Uterus (tissue), 4 donors: ENCODE measurements at places on chromosomes 3 and 15. TPM values are rescaled to one million over a fixed set of nuclear protein-coding genes. Genes with fewer than 3 reads are reported as not detected.

- no peak for DNase-seq
These were observed 27.1 kb downstream of the IL20RB start for GRCh38 chr3:136984837-136985236.

GRCh38 chr3:18527691-18528090 lies 102.6 kb upstream of the SATB1 start:
- DNase-seq: no peak

- no peak for DNase-seq
These were observed 99.8 kb downstream of the SEMA5B start for GRCh38 chr3:122927726-122928125.

- no peak for DNase-seq
These were observed 18.4 kb downstream of the ZNF860 start for GRCh38 chr3:31999907-32000439.

DNA sequence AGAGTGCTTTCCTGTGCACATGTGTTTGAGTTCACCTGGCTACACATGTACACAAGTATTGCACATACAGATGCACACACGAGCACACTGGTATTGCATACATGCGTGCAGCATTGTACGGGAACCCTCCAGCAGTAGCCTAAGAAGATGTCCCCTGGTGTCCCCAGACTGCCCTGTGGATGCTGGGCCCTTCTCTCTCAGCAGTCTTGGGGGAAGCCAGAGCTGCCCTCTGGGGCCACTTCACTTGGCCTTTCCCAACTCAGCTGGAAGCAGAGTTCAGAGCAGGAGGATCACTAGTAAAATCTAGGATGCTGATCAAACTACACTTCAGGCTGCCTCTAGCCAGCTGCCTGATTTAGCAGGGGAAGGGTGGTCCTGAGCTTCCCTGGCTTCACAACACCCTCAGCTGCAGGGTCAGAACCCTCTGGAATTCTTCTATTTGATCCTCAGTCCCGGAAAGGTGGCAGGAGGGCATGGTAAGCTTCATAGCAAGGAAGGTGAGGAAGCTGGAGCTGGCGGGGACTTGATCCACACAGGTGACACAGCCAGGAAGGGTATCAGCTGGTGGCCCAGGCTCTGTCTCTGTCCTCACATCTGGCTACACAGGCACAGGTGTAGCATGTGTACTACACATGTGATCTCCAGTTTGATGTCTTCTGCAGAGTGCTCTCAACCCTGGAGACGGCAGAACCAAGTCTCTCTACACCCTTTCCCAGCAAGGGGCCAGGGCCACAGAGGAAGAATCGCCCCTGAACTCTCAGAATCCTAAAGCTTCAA lies 36.5 kb downstream of the KLF15 start:
- no peak for DNase-seq

DNA sequence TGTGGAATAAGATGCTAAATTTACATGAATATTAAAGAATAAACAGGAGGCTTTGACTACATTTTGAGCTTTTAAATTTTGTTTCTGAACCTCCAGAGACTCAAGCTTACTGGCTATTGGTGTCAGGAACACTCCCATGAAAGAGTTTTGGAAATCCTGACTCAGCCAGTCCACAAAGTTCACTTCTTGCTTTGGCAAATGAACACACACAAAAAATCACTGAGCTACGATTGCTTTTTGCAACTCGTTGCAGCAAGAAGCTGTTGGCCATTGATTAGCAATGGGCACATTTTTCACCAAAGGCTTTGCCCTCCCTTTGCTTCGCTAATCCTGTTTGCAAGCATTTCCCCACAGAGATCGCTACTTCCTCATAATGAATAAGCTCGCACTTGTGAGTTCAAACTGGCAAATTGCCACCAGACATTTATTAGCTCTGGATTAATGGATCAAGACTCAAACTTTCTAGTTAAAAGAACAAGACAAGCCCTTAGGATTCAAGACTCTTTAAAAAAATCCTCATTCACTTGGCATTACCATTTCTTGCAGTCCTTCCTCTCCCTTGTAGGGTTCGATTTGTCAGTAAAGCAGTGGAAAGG lies 343.2 kb upstream of the ONECUT1 start:
- DNase-seq: no peak

GRCh38 chr3:72113564-72113963 lies 328.6 kb upstream of the PROK2 start:
- peak; percentile 45 for DNase-seq

DNA sequence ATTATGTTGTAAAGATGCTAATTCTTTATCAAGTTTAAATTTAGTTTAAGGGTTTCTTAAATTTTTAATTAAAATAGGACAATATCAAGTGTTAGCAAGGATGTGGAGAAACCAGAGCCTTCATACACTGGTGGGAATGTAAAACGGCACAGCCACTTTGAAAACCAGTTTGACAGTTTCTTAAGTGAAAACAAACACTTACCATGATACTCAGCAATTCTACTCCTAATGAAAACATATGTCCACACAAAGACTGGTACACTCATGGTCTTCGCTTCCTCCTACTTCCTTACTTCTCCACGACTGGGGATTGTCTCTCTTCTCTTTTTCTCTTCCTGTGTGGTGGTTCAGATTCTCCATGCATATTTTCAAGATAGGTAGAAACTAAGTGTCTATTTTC lies 9.2 kb downstream of the SKIC8 start:
- DNase-seq: no peak

DNA sequence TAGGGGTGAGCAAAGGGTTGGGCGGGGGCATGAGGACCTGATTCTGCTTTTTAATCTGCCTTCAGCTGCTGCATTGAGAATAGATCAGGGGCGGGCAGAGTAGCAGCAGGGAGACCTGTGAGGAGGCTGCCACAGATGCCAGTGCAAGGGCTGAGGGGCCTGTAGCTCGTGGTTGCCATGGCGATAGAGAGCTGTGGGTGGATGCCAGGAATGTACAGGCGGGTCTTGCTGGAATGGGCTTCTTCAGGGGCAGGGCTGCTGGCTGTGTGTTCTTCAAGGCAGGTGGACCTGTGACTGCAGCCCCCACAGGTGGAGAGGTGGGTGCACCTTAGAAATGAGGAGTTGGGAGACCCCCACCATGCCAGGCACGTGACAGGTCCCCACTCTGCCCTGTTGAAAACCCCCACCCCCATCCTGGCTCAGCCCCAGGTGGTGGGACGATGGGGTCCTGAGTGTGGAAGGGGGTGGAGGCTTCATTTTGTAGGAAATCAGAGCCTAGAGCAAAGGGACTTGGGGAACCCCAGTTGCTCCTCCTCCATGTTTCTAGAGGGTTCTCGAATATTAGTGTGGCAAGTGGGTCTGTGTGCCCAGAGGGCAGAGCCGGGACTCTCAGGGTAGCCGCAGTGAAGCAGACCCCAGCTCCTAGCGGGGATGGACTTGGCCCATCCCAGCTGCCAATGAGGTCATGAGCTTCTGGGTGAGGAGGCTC lies 38.3 kb downstream of the SLC6A6 start:
- no peak for DNase-seq

- DNase-seq: no peak
These were observed 217.9 kb upstream of the MME start for GRCh38 chr3:154862265-154862664.

DNA sequence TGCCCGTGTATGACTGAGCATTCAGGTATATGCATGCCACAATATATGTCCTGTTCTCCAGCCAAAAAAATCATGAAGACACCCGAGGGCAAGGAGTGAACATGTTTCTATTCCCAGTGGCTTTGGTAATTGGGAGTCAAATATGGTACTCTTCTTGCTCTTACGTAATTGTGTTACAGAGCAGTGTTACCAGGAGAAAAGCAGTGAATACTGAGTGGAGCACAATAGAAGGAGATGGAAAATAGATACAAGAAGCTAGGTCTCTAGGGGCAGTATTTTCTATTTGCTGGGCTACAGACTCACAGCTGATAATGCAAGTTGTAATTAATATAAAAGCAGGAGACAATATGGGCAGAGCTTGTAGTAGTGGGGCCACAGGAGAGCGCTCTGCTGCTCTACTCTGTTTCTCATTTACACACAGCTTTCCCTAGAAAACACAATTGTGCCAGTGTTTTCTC lies 13.2 kb downstream of the MEIS2 start:
- no peak for DNase-seq

GRCh38 chr3:112407214-112407887 lies 74.4 kb downstream of the CD200 start:
- DNase-seq: no peak

GRCh38 chr3:153311541-153311940 lies 149.5 kb downstream of the RAP2B start:
- DNase-seq: no peak

GRCh38 chr15:85587707-85588411 lies 206.9 kb downstream of the KLHL25 start:
- no peak for DNase-seq

Gene ISLR2
- total RNA-seq: not detected

Gene EPHB1
- total RNA-seq: 2.6 TPM
